ENCODE measurements at places on chromosomes 3 and 15.

- DNase-seq, result peak; percentile 21
Measured at GRCh38 chr3:144033863-144034262, 62.2 kb downstream of the DIPK2A start.

DNA sequence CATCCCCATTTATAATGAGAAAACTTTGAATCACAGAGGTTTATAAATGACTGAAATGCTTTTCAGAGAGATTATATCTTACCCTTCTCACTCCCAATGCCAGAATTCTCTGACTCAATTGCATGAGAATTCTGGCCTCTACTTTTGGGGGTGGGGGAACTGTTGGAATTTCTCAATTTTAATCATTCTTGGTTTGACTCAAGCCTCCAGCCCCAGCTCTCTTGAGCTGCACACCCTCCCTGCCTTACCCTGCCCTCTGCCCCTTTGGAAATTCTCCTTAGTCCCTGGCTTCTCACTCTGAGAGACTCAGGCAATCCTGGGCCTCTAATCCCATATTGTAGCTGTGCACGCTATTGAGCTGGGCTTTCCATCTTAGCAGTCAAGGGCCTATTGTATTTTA is 44.2 kb downstream of the ZNF589 start:
- DNase-seq, result no peak

DNA sequence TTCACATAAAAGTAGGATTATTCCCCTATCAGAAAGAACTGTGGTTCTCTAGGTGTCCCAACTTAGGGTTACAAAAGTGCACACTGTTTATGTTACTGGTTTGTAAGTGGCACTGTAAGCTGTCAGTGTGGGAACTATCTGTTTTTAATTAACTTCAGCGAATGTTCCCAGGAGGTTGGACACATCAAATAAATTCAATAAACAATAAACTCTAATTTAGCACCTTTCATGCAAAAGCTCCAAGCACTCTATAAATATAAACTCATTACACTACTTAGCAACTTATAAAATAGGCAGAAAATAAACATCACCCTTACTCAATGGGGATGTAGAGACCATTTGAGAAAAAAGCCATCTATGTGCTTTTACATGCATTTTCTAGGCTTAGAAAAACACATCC is 168.4 kb upstream of the SLC2A2 start:
- no peak for DNase-seq

DNA sequence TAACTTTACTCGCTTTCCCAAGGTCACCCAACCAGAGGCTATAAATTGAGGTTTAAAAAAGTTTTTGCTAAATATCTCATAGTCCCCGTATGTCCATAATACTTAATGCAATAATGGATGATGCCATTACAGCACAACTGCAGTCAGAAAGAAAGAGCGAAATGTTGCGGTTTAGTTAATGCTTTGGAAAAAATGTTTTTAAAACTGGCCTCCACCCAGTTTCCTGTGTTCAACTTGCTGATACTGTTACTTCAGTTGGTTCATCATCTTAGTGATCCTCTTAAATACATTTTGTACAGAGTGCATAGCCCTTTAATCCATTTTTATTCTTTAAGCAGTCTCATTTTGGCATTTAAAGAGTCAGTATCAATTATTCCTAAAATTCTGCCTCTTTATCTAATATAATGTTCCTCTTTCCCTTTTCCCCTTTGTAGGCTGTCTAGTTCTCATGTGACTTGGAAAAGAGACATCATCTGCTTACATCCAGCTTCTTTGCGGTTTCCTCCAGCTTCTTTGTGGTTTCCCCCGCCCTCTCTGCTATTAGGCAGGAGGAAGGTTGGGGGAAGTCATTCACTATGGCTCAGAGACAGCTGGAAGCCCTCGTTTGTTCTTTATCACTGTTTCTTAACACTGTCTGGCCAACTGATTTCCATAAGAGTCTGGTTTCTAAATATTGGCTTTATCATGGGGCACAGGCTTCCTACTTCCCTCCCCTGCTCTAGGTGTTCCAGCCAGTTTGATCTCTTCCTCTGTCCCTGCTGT is 154.3 kb downstream of the GOLIM4 start:
- DNase-seq, result peak; percentile 21

DNA sequence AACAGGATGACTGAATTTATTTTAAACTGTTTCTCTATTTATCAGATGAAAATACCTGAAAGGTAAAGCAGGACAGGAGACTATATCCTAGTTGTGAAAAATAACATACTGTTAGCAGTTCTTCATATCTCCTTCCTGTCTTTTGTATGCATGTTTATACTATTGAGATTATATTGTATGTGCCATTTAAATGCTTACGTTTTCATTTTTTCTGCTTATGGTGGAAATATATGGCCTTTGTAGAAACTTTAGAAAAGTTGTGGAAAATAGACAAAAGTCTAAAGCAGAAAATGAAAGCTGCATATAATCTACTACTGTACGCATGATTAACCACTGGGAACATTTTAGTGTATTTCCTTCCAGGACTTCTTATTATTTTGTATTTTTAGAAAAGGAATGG is 2.1 kb upstream of the PPM1L start:
- DNase-seq, result no peak

GRCh38 chr15:51049081-51049480 is 45.6 kb downstream of the TNFAIP8L3 start:
- no peak for DNase-seq

DNA sequence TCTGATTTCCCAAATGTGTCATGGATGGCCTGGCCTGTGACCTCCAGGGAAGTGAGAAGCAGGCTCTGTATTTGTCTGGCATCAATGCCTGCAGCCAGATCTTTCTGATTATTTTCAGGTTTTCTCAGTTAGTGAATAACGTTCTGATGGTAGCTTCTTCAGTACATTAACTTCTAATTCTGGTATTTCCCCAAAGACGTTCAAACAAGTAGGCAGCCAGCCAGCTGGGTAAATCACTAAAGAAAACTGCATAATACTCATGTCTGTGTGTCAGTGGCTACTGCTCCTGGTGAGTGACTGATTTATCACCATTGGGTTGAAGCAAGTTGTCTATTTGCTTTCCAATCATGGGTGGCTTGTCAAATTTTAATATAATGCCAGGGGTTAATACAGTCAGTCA is 162.6 kb upstream of the PFN2 start:
- no peak for DNase-seq

- DNase-seq, result no peak
Measured at GRCh38 chr3:15339786-15340215, 7.4 kb upstream of the SH3BP5 start.

DNA sequence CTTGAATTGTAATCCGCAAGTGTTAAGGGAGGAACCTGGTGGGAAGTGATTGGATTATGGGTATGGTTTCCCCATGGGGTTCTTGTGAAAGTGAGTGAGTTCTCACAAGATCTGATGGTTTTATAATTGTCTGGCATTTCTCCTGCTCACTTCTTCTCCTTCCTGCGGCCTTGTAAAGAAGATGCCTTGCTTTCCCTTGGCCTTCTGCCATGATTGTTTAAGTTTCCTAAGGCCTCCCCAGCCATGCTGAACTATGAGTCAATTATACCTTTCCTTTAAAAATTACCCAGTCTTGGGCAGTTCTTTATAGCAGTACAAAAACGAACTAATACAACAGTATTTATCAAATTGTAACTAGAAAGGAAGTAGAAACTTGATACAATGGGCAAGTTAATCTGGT is 31.9 kb downstream of the IFT57 start:
- DNase-seq, result no peak

GRCh38 chr15:40392986-40393948 is 10.7 kb downstream of the KNSTRN start:
- DNase-seq, result no peak

DNA sequence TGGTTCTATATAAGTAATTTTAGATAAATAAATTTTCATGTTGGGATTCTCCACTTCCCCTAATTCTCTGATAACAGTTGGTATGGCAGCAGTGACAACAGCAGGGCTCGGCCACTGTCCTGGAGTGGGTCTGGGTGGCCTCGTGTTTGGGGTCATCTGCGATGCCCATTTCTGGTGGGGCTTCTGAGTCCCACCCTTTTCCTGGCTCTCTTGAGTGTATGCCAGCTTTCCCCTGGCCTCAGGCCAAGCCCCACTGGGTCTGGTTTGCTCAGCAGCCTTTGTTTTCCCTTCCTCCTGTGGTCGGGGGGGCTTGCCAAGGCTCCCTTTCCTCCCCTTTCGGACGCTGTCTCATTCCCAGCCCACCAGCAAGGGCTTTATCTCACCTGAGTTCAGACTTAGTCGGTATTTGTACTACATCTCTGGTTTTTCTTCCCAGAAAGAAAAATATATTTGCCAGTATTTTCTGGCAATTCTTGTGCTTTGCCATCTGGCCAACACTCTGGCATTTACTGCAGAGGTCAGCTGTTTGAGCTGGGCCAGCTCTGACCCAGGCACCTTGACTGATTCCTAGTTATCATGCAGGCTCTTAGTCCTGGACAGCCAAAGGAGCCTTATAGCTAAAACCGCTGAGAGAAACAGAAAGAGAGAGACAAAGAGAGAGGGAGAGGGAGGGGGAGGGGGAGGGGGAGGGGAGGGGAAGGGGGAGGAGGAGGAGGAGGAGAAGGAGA is 35.2 kb downstream of the MYZAP start:
- no peak for DNase-seq

DNA sequence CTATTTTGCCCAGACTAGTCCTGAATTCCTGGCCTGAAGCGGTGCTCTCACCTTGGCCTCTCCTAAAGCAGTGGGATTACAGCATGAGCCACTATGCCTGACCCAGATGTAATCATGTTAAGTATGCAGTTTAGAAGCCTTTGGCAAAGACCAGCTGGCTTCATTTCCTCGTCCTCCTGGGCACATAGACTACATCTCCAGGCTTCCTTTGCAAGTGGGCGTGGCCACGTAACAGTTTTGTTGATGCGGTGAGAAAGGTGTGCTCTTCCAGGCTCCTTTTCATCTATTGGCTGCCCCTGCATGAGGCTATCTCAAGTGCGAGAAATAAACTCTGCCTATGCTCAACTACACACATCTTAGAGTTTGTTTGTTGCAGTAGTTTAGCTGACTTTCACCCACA is 13.0 kb downstream of the SV2B start:
- DNase-seq, result no peak

DNA sequence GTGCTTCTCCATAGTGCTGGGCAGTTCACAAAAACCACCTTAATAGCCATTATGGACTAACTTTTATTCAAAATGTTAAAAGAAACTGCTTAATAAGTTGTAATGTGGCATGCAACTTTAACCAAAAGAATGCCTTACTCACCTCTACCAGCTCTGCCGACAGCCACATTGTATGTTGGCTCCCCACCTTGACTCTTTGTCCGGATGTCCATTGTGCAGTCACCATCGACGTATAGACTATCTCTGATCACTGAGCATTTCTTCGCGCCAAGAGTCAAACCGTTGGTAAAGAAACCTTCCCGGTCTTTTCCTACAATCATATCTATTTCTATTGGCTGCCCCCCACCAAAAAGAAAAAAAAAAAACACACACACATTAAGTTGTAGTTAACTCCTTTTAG is 2.5 kb downstream of the PFN2 start:
- no peak for DNase-seq

DNA sequence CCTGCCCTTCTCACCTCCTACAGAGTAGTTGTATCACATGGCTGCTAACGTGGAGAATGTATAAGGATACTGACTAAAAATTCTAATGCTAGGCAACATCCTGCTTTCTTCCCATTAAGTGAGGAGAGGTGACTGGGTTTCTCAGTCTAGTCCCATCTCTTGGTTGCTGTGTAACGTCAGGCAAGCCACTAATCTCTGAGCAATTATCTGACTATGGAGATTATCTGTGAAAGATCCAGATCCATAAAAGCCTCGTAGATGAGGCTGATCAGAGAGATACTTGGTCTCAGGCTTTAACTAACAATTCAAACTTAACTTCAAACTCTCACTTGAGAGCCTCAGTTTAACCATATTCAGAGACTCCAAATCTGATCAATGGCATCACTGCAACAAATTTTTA is 4.7 kb upstream of the RPS17 start:
- DNase-seq, result no peak

GRCh38 chr3:150275941-150276340 is 132.2 kb upstream of the TSC22D2 start:
- no peak for DNase-seq

- peak; percentile 57 for DNase-seq
Measured at GRCh38 chr3:51706788-51707731, at the start of gene GRM2. TSS of gene GRM2 (plus strand) at chr3:51707068. CDS start at chr3:51708984, 1,916 bp downstream.

GRCh38 chr3:197961582-197961945 is 1.5 kb downstream of the LMLN start:
- no peak for DNase-seq

- DNase-seq, result no peak
Measured at GRCh38 chr3:141384575-141384974, 16.3 kb downstream of the ZBTB38 start.

DNA sequence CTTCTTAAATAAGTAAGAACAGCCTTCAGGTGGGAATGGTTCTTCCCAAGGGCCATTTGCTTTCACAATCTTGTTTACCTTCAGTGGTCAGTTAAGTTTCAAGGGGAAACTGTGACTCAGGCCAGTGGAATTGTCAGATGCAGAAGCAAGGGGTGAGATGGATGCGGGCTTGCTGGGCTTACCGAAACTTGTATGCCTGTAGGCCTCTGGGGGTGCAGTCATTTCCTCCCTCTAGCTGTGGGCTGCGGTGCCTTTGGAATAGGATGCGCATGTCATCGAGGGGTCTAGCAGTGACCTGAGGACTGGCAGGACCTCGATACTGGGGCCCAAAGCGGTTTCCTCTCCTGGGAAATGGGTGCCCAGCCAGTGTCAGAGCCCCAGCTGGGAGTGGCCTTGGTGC is 121.6 kb downstream of the EEFSEC start:
- DNase-seq, result no peak

GRCh38 chr15:69610277-69610676 is 157.7 kb downstream of the RPLP1 start:
- no peak for DNase-seq

DNA sequence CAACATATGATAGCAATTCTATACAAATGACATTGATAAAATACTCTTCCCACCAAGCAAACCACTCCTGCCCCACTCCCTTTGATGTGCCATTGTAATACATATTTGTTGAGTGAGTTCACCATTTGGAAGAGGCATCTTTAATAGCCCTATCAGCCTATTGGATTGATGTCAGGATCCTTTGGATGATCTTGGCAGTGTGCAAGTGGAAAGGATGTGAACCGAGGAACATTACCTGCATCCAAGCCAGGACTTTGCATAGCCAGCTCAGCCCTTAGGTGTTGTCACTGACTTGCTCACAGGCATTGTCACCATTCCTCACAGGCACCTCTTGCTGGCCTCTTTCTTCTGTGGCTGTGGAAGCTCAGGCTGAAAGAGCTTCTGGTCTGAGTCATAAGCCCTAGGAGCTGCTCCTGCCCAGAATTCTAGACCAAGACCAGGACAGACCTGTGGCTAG is 16.5 kb upstream of the TIMP4 start:
- no peak for DNase-seq

DNA sequence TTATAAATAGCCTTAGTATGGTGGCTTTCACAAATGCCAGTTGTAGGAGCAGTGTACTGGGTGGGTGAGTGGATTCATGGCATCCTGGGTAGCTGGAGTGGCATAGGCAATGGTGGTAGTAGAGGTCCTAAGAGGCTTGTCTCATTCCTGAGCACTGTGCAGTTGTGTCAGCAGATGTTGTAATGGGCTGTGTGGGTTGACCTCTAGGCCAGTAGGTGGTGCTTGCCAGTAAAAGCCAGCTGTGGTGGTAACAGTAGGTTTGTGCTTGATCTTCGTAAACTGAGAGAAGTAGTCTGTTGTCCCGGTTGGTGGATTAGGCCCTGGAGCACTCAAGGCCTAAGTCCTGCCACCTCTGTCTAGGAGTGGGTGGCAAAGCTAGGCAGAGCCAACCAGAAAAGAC is 149.7 kb upstream of the SUCLG2 start:
- no peak for DNase-seq

All from Ammon's horn (tissue), 1 donor.